ENCODE measurements at places on chromosomes 5 and 9.

DNA sequence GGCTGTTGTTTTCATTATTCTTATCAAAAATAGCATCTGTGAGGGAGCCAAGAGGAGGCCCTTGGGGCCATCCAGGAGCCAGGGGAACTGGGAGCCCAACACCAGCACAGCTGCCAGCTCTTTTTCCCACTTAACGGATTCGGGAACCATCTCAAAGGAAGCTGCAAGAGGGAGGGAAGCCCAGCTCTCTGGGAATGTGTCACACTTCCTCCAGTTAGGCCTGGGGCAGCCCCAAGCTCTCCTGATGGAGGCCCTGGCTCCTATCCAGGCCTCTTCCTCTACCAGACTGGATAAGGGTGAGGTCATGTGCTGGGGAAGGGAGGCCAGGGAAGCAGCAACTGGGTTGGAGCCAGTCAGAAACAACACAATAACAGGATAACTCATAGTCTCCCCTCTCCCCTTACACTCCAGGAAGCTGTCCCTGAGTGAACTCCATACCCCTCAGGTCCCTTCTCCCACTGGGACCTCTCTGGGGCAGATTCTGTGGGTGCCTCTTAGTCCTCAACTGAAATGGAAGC, 12.7 kb downstream of the CSF2 start:
- DNase-seq: no peak

- no peak for DNase-seq
Measured at GRCh38 chr5:34054400-34054729, 11.4 kb upstream of the C1QTNF3 start.

- no peak for DNase-seq
Measured at GRCh38 chr5:52269859-52270258, 517.9 kb upstream of the ITGA1 start.

DNA sequence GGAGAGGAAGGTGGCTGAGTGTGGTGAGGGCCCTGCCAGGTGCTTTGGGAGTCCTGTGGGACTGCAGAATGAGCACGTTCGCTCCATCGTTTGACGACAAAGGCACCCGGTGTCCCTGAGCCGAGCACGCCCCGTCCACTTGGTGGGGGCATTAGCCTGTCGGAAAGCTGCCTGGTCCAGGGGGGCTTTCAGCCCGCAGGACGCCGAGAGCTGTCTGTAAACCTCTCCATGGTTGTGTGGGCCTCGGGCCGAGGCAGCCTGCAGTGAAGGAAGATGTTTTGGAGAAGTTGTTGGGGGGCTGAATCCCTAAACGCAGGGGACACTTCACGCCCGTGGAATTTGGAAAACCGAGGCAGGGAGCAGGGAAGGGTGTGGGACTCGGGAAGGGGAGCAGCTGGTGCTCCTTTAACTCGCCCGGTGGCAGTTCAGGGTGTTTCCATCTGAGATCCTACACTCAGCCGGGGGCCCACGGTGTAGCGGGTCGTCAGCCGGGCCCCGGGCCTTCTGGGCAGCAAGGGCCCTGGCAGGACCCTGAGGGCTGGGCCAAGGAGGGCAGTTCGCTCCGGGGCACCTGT, 53.8 kb downstream of the MRPL36 start:
- DNase-seq: no peak
